Stimulated activated CD8-positive, alpha-beta memory T cell treated with anti-CD3 and anti-CD28 coated beads, Interleukin-7, amount 100 ng/mL, for 1 hour (primary cell): ENCODE measurements at places on chromosomes 13 and 19.

DNA sequence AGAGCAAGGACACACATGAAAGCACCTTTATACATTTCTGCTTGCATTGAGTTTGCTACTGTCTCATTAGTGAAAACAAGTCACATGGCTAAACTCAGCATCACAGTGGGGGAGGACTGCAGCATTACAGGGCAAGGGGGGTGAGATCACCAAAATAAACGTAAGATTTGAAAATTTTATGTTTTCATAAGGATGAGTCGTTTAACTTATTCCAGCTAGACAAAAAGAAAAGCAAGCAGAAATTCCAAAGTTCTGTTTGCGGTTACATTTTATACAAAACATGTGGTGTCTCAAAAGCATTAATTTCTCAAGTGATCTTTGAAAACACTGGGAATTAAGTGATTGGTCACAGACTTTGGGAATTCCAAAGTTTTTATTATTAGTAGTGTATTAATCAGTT lies 261.4 kb upstream of the RXFP2 start:
- DNase-seq: no peak

DNA sequence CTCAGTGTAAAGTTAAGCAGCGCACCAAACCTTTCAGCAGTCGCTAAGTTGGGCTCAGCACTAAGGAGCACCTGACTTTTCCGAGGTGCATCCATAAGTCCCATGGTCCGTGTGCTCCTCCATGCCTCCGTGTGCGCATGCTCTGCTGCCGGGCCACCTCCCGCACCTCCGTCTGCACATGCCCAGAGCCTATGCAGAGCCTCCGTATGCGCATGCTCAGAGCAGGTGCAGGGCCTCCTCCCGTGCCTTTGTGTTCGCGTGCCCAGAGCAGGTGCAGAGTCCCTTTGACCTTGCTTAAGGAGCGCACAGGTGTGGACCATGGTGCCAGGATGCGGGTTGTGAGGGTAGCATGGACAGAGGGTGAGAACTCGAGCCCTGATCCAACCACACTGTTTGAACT lies 46.0 kb downstream of the ATP11A start:
- DNase-seq: no peak

DNA sequence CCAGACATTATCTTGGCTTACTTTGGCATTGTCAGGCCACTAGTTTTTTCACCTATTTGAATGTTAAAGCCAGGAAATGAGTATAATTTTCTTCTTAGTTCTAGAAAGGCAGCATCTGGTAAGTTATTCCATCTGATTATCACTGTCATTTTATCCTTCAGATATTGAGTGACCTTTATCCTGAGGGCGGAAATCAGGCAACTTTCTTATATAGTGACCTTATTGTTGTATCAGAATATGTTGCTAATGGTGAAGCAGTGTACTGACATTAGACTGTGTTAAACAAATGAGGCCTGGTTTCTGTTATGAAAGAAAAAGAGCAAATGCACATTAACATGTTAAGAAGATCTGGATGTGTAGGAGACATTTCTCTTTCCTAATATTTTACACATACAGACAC lies 5.4 kb upstream of the NDFIP2 start:
- DNase-seq: no peak

GRCh38 chr19:47284324-47284899 lies 9.7 kb downstream of the INAFM1 start:
- no peak for DNase-seq

DNA sequence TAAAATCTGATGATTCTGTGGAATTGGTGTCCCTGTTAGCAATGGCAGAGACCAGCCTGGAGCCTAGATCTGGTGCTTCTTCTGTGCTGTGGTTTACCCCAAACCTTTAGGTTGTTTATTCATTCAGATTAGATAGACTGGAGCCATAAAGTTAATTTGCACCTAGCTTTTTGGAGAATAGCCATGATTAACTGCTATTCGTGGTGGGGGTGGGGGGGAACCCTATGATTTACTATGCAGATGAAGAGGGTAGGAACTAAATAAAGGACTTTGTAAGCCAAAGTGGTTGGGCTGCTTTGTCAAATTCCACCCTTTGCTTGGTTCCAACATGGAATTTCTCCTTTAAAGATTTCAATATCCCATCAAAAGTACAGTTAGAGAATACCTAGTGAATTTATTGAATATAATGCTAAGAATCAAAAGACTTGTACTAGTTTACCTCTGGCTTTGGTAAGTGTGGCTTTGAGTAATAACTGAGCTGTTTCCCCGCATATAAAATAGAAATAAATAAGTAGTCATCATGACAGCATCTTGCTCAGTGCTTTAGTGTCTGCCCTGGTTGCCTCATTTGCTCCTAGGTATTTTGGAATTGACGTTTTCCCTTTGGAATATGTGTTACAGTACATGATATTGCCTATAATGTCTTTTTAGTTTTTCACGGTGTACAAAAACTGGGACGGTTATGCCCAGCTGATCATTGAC lies 27.6 kb downstream of the SKA3 start:
- DNase-seq: no peak

DNA sequence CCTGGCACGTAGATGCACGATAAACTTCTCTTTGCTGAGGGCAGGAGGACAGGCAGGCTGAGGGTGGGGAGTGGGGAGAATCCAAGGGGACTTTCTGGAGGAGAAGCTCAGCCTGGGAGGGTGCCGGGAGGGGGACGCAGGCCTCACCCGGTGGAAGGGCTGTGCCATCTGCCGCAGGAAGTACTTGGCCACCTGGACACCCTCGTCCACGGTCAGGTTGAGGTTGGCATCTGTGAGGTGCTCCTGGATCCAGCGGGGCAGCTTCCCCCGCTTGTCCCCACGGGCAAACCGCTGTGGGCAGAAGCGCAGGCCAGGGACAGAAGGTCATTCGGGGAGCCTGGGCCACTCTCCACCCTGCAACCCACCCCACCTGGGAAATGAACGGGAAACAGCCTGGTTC lies 11.5 kb downstream of the KLC3 start:
- DNase-seq: no peak

DNA sequence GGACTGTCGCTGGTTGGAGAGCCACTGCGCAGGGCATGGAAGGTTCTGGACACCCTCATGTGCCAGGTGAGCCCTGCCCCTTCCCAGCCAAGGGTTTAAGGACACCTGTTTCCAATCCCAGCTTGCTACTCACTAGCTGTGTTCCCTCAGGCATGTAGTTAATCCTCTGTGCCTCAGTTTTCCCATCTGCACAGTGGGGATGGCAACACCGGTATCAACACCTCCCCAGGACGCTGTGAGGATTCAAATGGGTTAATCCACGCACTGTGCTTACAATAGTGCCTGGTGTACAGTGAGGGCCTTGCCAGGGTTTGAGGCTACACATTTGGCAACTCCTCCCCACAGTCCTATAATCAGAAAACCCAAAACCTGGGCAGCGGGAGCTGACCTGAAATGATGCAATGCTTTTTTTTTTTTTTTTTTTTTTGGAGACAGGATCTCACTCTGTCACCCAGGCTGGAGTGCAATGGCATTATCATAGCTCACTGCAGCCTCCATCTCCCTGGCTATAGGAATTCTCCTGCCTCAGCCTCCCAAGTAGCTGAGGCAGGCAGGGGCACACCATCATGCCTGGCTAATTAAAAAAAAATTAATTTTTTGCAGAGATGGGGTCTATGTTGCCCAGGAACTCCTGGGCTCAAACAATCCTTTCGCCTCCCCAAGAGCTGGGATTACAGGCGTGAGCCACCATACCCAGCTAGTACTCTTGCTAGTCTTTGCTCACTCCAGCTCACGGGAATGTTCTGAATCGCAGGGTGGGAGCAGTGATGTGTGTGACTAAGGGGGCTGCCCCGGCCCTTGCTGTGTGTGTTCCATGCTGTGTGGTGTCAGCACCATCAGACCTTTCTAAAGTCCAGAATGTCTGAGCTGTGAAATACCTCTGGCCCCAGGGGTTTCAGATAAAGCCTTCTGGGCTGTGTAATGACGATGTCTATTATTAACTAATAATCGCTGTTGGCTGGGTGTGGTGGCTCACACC lies 2.3 kb downstream of the ACP4 start:
- DNase-seq: no peak

GRCh38 chr13:49731766-49732165 lies 40.5 kb upstream of the EBPL start:
- no peak for DNase-seq

GRCh38 chr19:5628919-5629481 lies 6.1 kb downstream of the SAFB start:
- no peak for DNase-seq

- no peak for DNase-seq
These were observed 45.1 kb upstream of the TPM4 start for GRCh38 chr19:16030964-16031871.

- DNase-seq: no peak
These were observed 55.7 kb downstream of the MRPL57 start for GRCh38 chr13:21232196-21232595.

- DNase-seq: no peak
These were observed 933.9 kb downstream of the DIAPH3 start for GRCh38 chr13:59229861-59230260.

GRCh38 chr13:112759053-112759452 lies 69.2 kb downstream of the ATP11A start:
- no peak for DNase-seq

- DNase-seq: no peak
These were observed 16.3 kb downstream of the S1PR2 start for GRCh38 chr19:10214784-10215183.

GRCh38 chr19:7526059-7526929 lies 3.9 kb downstream of the MCOLN1 start:
- DNase-seq: no peak

DNA sequence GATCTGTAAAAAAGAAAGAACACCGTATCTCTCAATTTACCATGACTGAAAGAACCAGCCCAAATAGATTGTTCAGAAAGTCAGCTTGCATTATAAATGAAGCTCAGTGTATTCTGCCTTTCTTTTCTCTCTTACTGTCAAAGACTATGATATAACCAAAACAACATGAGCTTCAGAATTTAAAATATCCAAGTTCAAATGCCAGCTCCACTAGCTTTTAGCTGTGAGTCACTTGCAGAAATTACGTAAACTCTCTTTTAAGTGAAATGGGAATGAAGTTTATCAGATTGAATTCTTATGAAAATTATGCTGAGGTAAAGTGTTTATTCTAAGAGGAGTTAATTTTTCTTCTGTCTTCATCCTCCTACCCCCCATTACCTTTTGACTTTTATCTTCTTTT lies 20.0 kb upstream of the POSTN start:
- DNase-seq: no peak

DNA sequence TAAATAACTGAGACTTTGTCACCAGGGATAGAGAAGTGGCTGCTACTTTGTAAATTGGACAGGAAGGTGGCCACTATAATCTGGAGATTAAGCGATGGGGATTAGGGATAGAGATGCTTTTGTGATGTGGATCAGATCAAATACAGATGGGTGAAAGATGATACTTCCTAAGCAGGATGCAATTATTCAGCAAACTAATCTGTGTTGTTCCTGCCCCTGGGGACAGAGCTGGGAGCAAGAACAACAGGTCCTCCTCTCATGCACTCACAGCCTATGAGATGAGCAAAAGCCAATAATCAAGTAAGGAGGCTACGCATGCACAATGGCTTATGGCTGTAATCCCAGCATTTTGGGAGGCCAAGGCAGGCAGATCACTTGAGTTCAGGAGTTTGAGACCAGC lies 4.6 kb downstream of the RGL3 start:
- no peak for DNase-seq
